Naive B cell (primary cell): ENCODE measurements at places on chromosomes 16 and 17. TPM values are rescaled to one million over a fixed set of nuclear protein-coding genes. Genes with fewer than 3 reads are reported as not detected.

The ITGB4 gene
- polyA plus RNA-seq: not detected

The NACA2 gene
- not detected for polyA plus RNA-seq

The CMTM1 gene
- polyA plus RNA-seq: 0.62 TPM

The EVPL gene
- polyA plus RNA-seq: not detected

DNA sequence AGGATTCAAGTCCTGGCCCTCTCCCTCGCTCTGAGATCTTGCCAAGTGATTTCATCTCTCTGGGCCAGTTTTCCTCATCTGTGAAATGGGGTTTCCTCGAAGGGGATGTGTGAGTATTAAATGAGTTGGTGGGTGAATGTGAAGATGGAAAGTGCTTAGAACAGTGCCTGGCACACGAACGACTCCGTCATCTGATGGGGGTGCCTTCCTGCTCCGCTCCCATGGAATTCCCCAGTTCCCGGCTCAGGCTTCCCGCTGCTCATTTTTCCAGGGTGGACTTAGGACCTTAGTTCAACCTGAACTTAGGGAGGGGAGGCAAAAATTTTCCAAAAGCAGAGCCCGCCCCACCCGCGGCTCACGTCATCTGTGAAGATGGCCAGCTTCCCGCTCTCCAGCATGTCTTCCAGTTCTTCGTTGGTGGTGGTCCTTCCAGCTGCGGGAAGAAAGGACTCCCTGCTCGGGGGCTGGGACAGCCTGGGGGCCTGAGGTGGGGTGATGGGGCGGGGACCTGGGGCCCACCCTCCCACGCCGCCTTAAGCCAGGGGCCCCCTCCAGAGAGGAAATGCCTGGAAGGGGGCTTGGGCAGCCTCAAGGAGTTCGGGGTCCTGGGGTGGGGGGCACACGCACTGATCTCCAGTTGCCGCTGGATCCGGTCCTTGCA lies 11.4 kb downstream of the HSD3B7 start:
- DNase-seq: no peak

GRCh38 chr17:43463241-43463640 lies 20.5 kb upstream of the DHX8 start:
- DNase-seq: no peak
